ENCODE measurements at places on chromosomes 6 and 20.

GRCh38 chr20:43459022-43459942, 1.6 kb downstream of the SRSF6 start:
- peak; percentile 16 for DNase-seq

GRCh38 chr20:20755231-20755630, 42.8 kb upstream of the RALGAPA2 start:
- DNase-seq = no peak

DNA sequence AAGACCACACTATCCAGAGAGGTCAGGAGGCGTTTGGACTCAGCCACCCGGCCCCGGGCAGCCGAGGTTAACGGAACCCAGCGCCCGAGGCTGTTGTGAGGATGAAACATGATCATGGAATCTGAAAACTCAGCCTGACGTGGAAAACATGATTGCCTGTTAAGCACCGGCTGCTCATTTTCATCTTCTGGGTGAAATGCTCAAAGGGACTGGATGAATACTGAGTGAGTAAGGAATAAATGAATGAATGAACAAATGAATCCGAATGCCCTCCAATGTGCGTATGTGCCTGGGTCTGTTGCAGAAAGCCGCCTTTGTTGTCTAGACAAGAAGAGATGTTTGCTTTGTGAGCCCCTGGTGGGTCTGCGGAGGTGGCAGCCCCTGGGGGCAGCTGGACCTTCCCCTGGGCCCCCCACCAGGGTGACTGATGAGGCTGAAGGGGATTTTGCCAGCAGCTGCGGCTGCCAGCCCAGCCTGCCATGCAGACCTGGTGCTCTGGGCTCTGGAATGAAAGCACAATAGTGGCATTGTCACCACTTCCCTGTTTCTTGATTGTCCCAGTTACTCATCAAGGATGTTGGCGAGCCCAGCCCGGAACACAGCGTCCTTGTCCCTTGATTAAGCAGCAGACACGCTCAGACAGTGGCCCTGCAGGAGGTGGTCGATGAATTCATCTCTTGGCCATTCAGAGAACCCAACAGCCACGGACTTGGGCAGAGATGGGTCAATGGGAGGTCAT, 211.1 kb downstream of the ANKRD60 start:
- peak; percentile 92 for DNase-seq

DNA sequence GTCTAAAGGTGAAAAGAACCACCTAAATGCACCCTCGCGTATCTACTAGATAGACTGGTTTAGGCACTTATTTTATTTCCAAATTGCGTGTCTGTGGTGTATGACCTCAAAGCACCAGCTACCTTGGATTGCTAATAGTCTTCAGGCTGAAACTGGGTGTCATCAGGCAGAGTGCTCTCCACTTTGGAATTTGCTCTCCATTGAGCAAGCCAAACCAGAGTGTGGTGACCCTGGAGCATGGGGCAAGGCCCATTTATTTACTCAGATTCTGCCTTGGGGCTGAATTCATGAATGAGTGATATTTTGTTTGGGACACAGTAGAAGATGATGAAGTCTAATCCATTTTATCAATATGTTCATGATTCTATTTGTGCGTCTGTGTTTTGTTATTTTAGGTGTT, 812.8 kb upstream of the SLC35B3 start:
- no peak for DNase-seq

DNA sequence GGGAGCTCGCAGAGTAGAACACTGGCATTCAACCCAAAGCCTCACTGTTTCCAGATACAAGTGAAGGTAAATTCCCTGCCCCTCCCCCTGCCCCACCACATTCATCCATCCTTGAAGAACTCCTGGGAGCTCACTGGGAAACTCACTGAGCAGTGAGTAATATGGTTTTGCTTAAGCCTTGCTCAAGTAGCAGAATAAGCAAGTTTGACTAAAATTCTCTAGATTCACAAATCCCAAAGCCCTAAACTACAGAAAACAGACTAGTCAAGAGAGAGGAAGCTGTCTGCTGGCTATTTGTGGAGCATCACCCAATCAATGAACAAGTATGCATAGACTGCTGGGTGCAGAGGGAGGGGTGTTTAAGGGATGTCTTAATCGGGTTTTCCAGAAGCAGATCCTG, 82.1 kb downstream of the UNC5CL start:
- no peak for DNase-seq

GRCh38 chr6:12232339-12232738, 57.8 kb upstream of the EDN1 start:
- no peak for DNase-seq

DNA sequence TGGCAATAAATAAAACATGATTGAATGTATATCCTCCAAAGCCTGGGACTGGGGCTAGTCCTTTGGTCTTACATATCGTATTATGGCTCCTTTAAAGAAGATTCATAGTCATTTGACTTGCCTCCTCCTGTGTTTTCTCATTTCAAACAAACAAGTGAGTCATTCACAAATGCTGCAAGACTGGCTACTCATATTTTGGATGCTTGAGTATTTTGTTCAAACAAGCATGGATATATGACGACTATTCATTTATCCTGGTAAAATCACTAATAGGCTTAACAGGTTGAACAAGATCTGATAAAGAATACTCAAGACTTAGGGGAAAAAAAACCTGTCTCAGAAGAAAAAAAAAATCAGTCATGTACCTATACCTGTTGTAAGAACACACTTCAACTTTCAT, 111.1 kb upstream of the CCDC28A start:
- DNase-seq = no peak

- DNase-seq = peak; percentile 67
Measured at GRCh38 chr20:44388466-44389023, 33.0 kb downstream of the HNF4A start.

DNA sequence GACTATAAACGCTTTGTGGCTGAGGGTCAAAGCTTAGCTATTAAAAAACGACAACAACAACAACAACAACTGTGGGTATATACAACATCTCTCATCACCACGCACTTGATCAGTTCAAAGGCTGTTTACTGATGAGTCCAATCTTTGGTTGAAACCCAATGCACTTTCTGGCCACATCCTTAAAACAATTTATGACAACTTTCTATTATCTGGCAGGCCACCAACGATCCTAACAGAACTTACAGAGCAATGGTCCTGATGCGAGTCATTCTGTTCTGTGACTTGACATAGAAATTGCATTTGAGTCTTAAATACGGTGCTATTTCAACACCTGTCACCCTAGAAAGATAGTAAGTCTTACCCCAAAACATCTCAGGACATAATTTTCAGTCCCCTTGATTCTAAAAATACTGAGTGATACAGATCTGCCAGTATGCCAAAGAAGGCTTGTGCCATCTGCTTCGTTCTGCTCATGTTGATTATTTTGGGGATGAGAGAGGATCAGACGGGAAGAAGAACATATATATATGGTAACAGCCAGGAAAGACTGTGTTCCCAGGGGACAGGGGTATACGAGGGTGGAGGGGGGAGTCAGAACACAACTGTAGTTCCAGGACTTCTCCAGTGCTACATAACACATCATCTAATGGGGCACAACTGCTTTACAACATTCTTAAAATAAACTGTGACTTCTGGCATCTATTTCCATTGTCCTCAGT, 55.8 kb downstream of the PLAGL1 start:
- DNase-seq = no peak

DNA sequence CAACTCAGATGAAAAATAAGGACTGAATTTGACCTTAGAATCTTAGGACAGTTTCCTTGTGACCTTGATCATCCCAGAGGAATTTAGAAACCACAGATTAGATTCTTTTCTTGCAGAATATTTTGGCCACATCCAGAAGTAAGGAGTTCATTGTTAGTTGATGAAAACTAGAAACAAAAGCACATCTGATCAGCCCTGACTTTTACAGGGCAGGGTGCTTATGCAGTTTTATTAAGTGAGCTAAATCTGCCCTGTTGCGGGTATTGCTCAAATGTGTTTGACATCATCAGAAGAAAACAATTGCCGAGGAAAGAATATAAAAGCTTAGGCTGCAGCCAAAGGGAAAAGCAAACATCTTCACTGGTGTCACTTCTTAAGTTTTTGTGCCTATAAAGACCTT, 100.8 kb downstream of the MTFR2 start:
- no peak for DNase-seq

DNA sequence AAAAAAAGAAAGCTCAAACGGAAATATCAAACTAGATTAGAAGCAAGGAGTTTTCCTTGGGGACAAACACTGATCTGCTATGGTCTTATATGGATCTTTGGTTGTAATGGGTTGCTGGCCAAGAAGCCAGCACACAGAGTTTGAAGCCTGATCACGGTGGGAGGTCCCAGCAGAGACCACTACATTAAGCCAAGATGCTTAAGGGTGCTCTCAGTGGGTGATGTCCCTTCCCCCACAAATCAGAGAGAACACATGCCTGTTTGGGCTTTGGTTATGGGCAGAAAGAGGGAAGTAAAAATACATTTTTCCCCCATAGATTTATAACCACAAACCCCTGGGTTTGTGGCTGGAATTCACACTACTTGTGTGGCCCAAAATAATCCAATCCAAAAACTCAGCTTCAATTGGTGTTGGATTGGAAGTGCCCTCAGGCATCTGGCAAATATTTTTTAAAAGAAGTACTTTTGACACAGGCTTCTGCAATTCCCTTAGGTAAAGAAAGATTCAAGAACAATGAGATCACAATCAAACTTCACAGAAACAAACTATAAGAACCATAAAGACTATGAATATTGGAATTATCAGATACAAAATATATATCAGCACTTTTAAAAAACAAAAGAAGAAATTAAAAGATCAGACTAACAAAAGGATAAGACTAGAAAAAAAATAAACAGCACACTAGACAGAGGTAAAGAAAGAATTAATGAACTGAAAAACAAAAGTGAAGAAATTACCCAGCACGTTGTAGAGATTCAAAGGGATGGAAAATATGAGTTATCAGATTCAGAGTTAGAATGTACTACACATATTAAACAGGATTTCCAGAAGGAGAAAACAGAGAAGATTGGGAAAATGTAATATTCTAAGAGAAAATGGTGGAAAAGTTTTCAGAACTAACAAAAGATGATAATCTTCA, 44.7 kb downstream of the ESF1 start:
- no peak for DNase-seq

- DNase-seq = no peak
Measured at GRCh38 chr20:32607727-32608663, 22.9 kb upstream of the NOL4L start.

Data from kidney capillary endothelial cell (primary cell).